ENCODE measurements at places on chromosomes 6 and 20.

GRCh38 chr6:108170332-108171290 is 4.8 kb downstream of the NR2E1 start:
- no peak for DNase-seq

DNA sequence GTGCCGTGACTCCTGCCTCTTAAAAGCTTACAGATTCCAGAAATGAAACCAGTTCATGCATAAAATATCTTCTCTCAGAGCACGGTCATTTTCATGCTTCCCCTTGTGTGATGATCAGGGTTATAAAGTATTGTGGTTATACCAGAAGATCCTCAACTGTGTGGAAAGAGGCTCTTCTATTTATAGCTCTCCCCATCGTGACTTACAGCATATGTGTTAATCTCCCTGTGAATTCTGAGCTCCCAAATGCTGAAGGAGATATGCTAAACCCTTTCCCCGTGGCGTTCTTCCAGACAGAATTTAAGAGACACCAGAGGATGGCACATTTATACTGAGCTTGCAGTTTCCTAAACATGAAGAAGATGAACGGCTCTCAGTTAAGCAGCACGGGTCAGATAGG is 158.8 kb downstream of the CDH26 start:
- DNase-seq, result peak; percentile 62

DNA sequence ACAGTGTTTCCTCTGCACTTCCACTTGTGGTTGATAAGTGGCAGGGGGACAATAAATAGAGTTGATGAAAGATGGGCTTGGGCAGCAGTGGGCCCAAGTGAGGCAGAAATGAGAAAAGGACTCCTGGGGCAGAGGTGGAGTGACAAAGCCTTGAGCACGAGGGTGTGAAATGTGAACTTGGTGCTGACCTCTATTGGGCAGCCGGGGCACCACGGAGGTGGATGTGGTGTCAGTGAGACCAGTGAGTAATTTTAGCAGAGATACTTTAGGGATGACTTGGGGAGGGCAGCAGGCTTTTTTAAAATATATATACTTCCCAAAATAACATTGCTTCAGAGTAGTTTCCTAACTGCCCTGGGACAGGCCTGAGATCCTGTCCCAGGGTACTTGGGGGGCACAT is 30.6 kb upstream of the MYLK2 start:
- no peak for DNase-seq

DNA sequence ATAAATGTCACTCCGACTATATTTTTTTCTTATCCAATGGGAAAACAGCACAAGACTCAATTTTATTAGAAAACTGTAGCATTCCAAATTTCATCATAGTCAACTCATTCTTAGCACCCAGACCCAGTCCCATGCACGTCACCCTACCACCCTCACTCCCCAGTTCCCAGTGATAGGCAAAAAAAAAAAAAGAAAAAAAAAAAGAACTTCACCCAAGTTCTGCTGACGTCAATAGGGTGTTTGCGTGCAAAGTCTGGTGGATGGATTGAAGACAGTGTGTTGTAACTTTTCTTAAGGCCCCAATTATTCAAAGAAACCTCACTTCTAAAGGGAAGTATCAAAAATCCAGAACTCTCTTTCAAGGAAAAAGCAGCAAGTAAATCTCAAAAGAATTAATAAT is 213.9 kb upstream of the PRDM1 start:
- DNase-seq, result no peak

DNA sequence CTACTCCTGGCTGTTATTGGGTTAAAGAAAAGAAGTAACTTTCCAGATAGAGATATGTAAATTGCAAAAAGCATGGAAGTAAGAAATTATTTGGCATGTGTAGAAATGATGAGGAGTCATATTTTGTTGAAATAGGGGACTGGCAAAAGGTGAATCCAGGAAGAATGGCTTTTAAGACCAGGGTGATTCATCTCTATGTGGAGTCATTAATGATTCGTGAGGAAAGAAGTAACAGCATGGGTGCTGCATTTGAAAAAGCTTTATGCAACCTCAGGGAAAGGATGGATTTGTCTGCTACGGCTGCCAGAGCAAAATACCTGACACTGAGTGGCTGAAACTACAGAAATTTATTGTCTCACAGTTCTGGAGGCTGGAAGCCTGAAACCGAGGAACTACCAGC is 14.8 kb upstream of the SYNE1 start:
- no peak for DNase-seq

GRCh38 chr6:140283197-140283596 is 908.7 kb upstream of the CITED2 start:
- no peak for DNase-seq

DNA sequence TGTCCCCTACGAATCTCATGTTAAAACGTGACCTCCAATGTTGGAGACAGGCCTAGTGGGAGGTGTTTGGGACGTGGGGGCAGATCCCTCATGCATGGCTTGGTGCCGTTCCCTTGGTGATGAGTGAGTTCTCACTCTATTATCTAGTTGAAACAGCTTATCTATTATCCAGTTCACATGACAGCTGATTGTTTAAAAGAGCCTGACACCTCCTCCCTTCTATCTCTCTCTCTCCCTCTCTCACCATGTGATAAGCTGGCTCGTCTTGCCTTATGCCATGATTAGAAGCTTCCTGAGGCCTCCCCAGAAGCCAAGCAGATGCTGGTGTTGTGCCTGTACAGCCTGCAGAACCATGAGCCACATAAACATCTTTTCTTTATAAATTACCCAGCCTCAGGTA is 32.9 kb upstream of the RIPK1 start:
- DNase-seq, result no peak

DNA sequence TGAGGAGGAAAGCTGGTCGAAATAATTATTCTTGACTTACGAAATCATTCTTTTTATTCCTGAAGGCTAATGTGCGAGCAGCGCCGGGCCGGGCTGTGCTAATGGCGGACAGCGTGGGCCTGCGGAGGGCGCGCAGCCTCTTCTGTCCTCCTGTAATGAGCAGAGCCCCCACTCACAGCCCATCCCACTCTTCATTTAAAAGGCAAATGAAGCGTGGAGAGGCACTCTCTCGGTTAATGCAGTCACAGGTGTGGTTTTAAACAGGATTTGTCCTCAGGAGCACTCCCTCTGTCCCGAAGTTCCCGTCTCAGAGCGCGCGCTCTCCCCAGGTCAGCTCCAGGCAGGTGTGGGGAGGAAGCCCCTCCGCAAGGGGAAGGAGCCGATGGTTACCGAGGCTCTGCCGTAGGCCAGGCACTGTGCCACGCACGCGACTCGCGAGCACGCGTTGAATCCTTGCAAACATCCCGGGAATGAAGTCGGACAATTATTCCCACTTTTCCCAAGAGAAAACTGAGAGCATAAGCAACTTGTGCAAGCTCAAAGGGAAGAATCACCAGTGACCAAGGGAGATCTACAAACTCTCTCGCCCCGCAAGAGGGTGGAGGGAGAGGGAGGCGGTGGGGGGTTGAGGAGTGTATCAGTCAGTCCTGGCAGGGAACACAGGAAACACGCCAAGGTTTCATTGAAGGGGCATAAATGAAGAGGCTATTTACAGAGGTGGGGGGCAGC is 35.5 kb upstream of the ZFAND3 start:
- peak; percentile 51 for DNase-seq

DNA sequence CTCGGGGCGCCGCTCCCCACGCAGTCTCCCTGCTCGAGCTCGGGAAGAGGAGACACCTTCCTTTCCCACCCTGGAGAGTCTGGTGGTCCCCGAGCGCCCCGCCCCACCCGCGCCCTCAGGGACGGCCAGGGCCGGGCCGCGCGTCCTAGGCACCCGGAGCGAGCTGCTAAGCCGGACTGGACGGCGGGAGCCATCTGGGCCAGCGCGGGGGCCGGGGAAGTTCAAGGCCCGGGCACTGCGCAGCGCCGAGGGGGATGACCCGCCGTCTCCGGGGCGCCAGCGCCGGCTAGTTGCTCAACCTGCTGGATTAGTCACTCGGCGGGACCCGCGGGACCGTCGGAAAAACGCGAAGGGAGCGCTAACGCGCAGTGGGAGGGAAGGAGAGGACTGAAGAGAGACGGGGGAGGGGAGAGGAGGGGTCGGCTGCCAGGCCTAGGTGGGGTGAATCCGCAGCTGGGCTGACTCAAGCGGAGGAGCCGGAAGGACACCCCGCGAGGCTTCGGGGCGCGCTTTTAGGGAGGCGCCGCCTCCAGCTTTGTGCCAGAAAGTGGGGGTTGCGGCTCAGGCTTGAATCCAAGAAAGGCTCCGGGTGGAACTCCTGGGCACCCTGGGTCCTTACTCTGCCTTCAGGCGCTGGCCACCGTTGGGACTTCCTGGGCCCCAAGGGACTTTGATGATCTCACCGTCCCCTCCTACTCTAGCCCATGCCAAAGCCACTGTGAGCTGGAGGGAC is 75.7 kb upstream of the FOXP4 start:
- DNase-seq, result peak; percentile 35

DNA sequence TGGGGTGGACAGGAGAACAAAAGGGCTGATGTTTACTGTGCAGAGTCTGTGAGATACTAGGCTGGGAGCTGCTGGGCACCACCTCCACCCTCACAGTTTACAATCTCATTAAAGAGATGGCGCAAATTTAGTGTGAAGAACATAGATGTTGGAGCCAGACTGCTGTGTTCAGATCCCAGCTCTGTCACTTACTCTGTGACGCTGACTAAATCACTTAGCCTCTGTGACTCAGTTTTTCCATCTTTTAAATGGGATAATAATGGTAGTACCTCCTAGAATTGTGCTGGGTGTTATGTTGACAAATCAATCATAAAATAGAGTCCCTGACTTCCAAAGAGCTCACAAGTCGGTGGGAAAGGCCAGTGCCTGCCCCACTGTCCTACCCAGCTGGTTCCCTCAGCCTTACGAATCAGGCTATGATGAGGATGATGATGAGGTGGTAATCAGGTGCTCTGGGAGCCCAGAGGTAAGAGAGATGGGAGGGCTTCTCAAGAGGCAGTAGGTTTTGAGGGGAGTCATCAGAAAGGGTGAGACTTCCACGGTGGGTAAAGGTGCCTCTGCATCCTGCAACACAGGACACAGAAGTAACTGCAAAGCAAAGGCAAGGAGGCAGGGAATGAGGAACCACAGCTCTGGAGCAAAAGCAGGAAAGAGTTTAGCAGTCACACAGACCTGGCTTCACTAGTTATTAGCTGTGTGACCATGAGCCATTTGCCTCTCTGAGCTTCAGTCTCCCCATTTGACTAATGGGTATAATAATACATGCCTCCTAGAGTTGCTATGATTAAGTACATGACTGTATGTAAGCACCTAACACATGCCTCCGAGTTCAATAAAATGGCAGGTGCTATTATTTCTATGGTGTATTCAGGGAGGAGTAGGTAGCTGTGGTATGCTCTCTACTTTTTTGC is 8.9 kb downstream of the FYN start:
- no peak for DNase-seq

DNA sequence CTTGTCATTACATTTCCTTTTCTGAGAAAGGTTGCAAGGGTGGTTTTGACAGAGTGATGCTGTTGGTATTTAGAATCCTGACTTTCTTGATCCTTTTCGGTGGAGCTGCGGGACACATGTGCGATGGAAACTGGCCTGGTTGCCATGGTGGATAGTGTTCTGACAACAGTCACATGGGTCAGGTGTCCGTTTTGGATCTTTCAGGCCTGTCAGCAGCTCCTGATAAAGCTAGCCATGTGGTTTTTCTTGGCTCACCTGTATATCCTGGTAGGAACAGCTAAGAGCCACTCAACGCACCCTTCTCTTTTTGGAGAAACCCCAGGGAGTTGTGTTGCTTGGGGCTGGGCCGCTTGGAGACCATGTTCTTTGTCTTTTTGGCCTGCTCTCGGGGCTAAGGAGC is 177.4 kb downstream of the MTFR2 start:
- DNase-seq, result no peak

DNA sequence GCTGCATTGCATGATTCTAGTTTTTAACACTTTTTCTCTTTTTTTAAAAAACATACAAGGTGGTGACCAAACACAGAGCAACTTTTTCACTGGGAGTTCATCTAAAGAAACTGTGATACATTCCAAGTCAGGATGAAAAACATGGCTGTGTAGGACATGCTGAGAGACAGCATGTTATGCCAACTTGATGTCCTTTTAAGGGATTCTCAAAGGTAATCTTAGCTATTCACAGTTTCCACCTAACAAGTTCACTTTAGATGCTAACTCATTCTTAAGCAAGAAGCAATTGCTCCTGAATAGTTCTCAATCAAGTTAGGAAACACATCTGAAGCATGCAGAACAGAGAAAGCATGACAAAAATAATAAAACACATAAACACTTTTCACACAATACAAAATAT is 3.3 kb downstream of the ASCC3 start:
- no peak for DNase-seq

DNA sequence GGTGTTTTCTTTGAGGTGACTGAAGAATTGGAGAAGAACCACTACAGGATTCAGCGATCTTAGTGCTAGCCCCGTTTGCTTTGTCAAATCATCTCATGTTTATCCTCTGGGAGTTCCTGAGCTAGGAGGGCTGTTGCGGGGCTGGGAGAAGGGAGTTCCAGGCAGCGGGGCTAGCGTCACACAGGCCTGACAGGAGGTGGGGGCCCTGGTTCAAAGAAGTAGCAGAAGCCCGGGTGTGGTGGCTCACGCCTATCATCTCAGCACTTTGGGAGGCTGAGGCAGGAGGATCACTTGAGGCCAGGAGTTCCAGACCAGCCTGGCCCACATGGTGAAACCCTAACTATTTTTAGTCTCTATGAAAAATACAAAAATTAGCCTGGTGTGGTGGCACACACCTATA is 33.2 kb upstream of the SULF2 start:
- no peak for DNase-seq

GRCh38 chr6:92180090-92180489 is 1239.3 kb downstream of the EPHA7 start:
- no peak for DNase-seq

DNA sequence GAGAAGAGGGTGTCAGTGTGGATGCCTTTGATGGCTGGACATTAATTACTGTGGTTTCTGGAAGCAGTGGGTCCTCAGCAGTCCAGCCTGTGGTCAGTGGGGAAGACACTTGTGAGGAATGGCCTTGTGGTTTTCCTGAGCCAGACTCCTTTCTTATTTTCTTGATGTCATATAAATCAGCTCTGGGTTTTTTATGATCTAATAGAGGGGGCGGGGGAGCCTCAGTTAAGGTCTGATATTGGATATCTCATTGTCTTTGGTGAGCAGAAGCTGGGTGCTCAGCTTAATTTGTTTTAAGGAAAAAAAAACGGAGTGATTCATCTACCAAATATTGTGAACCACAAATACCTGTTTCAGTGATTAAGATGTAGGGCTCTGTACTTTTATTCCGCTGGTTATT is 62.1 kb downstream of the OTOR start:
- no peak for DNase-seq

- DNase-seq, result no peak
Observed at GRCh38 chr6:40705354-40705753, 118.2 kb upstream of the LRFN2 start.

DNA sequence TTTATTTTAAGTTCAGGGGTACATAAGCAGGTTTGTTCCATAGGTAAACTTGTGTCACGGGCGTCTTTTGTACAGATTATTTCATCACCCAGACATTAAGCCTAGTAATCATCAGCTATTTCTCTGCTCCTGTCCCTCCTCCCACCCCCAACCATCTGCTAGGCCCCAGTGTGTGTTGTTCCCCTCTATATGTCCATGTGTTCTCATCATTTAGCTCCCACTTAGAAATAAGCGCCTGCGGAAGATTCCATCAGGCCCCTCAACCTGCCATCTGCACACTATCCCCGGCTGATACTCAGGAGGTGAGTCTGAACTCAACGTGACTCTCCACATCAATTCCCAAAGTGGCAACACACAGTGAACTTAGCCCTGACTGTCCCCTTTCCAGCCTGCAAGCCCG is 228.0 kb upstream of the SYNDIG1 start:
- no peak for DNase-seq

GRCh38 chr20:12414446-12415274 is 497.0 kb downstream of the BTBD3 start:
- DNase-seq, result peak; percentile 21
